ENCODE measurements at places on chromosomes 5 and 9.
A peak's percentile ranks its signal among the peaks of the same experiment; 100 is the strongest.

GRCh38 chr9:137497921-137498719 lies 39.0 kb upstream of the NSMF start:
- DNase-seq = no peak

- peak; percentile 76 for DNase-seq
Observed at GRCh38 chr9:114662081-114662989, 4.7 kb upstream of the TEX53 start.

GRCh38 chr9:72271613-72272478 lies 93.2 kb downstream of the ZFAND5 start:
- DNase-seq = peak; percentile 65

DNA sequence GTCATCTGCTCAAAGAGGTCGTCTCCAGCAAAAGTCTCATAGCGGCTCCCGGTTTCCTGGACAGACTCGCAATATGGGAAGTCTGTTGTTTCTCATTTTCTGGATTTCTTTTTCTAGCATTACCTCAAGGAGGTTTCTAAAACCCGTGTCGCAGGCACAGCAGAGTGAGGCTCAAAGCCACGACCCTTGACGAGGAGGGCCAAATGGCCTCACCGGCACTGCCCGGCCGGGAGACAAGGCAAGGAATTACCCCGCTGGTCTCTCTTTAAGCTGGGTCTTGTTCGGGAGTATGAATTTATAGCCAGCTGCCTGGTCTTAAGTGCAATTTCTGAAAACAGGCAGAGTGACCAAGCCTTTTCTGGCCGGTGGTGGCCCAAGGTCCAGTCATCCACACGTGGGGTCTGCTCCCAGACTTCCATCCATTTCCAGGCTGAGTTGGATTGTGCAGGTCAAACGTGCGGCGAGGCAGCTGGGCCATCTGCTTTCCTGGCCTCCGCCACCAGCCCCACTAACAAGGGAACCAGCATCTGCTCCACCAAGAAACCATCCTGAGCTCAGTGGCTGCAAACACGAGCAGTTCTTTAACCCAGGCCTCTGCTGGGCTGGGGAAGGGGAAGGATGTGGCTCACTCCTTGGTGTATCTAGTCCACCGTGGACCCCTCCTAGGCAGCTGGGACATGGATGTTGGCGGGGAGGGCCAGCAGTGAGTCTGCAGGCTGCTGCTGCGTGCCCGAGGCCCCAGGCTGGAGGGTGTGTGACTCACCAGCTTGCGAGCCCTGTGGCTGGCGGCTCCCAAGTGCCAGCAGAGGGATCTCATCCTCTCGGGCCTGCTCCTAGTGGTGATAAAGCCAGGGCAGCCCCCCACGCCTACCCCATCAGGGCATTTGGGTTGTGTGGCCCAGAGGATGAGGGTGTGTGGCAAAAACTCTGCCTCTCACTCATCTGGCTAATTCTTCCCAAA lies 55.6 kb upstream of the COL5A1 start:
- DNase-seq = no peak

DNA sequence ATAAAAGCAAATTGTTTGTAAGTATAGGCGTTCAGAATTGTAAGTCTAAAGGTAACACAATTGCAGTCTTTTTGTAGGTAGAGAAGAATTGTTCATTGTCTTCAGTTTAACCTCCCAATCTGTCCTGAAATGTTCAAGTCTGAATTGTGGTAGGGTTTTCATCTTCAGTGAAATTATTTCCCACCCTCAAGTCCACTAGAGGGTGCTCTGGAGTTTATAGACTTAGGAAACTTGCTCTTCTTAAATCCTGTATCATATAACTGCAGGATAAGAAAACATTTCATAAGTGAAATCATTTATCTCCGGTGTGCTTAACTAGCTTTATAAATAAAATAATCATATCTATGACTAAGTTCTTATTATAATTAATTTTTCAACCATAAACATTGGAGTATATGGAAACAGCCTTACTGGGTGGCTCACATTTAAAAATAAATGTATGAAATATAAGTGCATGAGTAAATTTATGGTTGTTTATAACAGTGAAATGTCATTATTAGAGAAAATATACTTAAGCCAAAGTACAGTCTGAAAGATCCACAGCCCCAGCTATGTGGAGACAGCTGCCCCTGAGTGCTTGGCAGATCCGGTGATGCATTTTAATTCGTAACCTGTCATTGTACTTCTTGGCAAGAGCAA lies 182.4 kb upstream of the OTULINL start:
- DNase-seq = no peak

- DNase-seq = no peak
Observed at GRCh38 chr5:154163327-154164248, 26.9 kb upstream of the GALNT10 start.

GRCh38 chr9:75672478-75672877 lies 218.0 kb upstream of the PCSK5 start:
- no peak for DNase-seq

DNA sequence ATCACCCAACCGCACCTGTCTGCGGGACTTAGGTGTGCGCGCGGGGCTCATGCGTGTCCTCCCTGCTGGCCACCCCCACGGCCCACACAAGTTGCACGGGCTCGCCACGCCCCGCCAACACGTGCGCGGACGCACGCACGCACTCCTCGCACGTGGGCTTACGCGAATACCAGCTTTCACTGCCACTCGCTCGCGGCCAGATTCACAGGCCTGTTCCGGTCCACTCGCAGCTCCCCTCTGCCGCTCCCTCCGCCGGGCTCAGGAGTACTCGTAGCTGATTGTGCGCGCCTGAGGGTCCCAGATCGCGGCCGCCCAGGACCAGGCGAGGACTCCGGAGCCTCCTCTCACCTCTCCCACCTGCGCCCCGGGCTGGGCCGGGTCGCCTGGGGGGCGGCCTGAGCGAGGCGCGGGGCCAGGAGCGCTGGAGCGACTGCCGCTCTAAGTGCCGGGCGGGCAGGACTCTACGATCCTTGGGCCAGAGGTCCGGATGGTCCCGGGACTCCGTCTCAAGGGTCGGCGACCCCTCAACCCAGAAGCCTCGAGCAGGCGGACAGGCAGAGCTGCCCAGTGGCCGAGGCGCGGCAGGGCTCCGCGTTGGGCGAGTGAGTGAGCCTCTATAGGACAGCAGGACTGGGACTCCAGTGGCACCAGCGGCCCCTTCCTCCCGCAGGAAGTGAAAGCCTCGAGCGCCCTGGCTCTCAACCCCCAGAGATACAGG lies 3.4 kb downstream of the PCDHGC5 start:
- DNase-seq = no peak

GRCh38 chr5:62043289-62044280 lies 262.4 kb upstream of the KIF2A start:
- no peak for DNase-seq

GRCh38 chr5:100647461-100648230 lies 112.5 kb downstream of the FAM174A start:
- peak; percentile 5 for DNase-seq

- peak; percentile 1 for DNase-seq
Observed at GRCh38 chr5:180639741-180640610, 9.4 kb downstream of the FLT4 start.

GRCh38 chr5:57698802-57699201 lies 216.2 kb upstream of the ACTBL2 start:
- DNase-seq = no peak

GRCh38 chr5:134432677-134433359 lies 21.1 kb upstream of the CDKN2AIPNL start:
- no peak for DNase-seq

DNA sequence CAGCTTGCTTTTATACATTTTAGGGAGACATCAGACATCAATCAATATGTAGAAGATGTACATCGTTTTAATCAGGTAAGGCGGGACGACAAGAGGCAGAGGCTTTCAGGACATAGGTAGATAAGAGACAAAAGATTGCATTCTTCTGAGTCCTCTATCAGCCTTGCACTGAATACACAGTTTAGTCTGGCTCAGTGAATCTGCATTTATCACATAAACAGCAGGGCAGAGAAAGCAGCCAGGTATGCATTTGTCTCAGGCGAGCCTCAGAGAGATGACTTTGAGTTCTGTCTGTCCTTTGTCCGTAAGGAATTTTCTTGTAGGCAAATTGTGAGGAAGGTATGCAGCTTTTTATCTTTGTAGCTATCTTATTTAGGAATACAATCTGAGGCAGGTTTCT lies 202.8 kb upstream of the TAS2R1 start:
- DNase-seq = no peak

GRCh38 chr9:78064075-78064474 lies 32.5 kb upstream of the GNAQ start:
- no peak for DNase-seq

GRCh38 chr5:53031695-53032096 lies 42.5 kb downstream of the ITGA2 start:
- DNase-seq = no peak

DNA sequence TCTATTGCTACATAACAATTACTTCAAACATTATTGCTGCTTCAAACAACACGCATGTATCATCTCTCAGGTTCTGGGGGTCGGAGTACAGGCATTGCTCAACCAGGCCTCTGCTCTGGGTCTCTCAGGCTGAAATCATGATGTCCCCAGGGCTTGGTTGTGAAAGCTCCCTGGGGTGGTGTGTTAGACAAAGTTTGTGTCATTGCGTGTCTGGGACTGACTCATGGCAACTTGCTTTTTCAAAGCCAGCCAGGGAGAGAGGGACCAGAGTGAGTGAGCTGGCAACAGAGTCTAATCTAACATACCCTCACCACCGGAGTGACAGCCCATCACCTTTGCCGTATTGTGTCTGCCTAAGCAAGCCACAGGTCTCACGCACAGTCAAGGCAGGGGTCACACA lies 259.2 kb upstream of the NFIL3 start:
- no peak for DNase-seq
